ENCODE measurements at places on chromosomes 7 and 10.

- no peak for DNase-seq
These were observed 1.3 kb downstream of the NRCAM start for GRCh38 chr7:108454674-108455550.

- no peak for DNase-seq
These were observed 256.6 kb upstream of the GLI3 start for GRCh38 chr7:42493436-42494198.

DNA sequence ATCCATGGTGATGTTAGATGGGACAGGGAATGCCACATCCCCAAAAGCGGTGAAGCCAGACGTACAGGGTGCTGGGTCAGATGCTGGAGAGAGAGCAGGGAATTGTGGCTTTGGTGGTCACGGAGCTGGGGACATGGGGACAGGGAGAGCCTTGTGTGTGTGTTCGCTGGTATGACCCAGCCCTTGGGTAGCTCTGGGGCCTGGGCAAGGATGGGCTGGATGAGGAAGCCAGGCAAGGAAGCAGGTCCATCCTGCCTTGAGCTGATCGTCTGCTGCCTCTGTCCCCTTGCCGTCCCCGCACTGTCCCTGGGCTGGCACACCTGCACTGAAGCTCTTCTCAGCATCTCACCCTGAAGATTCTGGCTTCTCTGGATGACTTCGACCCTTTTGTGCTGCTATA lies 15.4 kb upstream of the CLDN4 start:
- no peak for DNase-seq

- DNase-seq: no peak
These were observed 84.3 kb downstream of the CD36 start for GRCh38 chr7:80722616-80723195.

DNA sequence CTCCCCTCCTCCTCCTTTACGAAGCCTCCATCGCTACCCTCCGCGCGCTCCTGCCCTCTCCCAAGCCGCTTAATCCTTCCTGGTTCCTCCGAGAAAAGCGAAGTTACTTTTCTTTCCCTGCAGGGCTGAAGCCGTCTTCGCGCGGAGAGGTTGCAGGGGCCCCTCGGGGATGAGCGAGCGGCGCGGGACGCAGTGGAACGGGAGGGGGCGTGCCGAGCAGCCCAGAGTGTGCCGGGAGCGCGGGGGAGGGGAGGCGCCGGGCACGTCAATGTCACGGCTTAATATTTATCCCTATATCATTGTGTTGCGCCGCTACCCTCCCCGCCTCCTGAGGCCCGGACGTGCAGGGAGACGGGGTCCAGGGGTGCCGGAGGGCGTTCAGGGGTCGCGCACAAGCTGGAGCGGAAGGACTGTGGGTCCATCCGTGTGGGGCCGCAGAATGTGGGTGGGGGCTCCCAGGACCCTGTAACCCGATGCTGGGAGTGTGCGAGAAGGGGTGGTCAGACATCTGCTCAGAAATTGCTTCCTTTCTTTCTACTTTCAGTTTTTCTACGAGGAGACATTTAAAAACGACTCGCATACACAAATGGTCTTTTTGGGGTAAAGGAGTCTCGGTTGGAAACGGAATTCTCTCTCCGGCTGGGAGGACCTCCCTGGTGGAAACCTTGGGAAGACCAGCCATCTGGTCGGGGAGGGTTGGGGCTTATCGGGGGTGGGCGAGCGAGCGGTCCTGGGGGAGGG lies 2.4 kb downstream of the CDK6 start:
- peak; percentile 84 for DNase-seq

GRCh38 chr10:70615784-70616522 lies 13.4 kb upstream of the PRF1 start:
- no peak for DNase-seq

DNA sequence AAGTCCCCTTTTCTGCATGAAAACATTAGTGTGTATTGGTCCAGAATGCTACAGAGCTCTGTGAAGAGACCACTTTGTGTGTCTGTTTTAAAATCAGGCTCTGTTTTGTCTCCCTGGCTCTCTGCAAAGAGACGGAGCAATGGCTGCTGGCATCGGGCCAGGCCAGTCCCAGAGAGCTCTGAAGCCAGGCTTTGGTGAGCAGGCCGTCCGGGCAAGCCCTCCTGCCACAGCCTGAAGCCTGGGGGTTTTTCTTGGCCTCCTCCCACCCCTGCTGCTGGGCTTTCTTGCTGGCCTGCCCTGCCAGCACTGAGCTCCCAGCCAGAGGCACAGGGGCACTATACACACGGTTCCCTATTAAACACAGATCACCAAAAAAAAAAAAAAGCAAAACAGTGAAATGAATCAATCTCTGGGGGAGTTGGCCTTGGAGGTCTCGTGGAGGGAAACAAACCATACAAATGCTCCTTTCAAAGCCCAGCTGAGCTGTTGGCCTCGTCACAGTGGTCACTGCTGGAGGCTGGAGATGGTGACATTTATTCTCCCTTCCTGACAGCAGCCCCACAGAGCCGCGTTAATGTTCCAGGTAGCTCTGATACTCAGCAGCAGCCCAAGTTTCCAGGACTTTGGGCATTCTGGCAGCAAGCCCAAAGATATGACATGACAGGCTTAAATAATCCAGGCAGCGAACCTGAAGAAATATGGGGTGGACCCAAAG lies 237.2 kb downstream of the TCF7L2 start:
- no peak for DNase-seq

GRCh38 chr7:36284456-36285090 lies 105.1 kb upstream of the ANLN start:
- peak; percentile 35 for DNase-seq

DNA sequence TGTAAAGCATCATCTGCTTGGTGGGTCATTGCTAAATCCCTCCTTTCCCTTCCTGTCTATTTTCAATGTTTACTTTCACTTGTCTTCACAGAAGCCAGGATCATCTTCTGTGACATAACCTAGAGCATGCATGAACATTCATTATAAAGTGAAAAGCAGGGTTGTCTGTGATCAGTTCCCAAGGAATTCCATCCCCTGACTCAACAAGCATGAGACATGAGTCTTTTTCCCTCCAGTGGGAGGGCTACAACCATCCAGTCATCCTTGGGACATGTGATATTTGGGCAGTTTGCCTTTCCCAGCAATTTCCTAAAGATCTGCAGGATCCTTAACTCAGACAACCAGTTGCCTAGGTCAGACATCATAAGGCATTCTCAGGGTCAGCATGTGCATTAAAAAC lies 166.3 kb upstream of the TMEM196 start:
- no peak for DNase-seq

GRCh38 chr7:26667514-26668133 lies 196.8 kb downstream of the SKAP2 start:
- peak; percentile 68 for DNase-seq

DNA sequence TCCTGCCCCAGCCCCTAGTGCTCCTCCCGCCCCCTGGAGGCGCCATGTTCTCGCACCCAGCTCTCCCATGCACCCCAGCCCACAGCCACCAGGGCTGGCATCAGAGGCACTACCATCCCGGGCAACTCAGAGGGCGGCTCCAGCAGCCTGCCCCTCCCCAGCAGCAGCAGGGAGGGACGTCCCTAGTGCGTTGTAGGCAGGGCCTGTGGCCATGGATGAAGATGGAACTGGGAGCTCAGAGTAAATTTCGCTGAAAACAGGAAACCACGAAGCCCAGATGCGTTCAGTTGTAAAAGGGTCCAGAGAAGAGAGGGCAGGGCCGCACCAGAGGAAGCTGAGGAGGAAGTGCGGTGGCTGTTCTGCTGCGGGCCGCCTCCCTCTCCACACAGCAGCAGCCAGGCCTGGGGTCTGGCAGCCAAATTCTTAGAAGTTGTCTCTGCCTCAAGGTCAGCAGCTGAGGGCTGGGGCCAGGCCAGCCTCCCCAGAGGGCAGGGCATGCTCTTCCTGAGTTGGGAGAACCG lies 24.6 kb downstream of the VSIR start:
- DNase-seq: peak; percentile 94

- DNase-seq: no peak
These were observed 209.9 kb upstream of the GHITM start for GRCh38 chr10:83929399-83929798.

DNA sequence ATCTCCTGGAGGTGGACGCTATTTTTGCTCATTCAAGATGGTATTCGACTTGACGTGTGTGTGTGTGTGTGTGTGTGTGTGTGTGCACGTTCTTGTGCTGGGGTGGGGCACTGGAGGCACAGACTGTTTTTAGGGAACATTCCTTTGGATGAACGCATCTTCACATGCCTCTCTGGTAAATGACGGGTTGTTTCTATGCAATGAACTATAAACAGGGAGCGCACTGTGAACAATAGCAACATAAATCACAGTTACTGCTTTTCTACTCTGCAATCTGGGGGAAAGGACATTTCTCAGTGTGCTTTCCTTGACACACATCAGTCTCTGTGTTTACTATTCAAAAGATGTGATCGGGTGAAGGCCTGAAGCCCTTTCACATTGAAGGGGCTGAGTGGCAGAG lies 120.1 kb upstream of the PITRM1 start:
- DNase-seq: no peak

GRCh38 chr10:110471566-110472139 lies 26.1 kb upstream of the DUSP5 start:
- no peak for DNase-seq

GRCh38 chr10:3803927-3804741 lies 19.1 kb upstream of the KLF6 start:
- DNase-seq: peak; percentile 77

DNA sequence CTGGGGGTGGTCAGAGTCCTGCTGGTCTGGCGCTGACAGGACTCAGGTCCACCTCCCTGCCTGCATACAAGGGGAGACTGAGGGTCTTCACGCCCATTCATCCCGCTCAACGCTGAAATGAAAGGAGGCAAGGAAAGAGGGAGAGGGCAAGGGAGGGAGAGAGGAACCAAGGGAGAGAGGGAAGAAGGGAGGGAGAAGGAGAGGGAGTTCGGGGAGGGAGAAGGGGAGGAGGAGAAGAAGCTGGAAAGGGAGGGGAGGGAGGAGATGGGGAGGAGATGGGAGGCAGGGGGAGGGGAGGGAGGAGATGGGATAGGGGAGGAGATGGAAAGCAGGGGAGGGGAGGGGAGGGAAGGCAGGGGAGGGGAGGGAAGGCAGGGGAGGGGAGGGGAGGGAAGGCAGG lies 69.4 kb upstream of the INPP5A start:
- no peak for DNase-seq

DNA sequence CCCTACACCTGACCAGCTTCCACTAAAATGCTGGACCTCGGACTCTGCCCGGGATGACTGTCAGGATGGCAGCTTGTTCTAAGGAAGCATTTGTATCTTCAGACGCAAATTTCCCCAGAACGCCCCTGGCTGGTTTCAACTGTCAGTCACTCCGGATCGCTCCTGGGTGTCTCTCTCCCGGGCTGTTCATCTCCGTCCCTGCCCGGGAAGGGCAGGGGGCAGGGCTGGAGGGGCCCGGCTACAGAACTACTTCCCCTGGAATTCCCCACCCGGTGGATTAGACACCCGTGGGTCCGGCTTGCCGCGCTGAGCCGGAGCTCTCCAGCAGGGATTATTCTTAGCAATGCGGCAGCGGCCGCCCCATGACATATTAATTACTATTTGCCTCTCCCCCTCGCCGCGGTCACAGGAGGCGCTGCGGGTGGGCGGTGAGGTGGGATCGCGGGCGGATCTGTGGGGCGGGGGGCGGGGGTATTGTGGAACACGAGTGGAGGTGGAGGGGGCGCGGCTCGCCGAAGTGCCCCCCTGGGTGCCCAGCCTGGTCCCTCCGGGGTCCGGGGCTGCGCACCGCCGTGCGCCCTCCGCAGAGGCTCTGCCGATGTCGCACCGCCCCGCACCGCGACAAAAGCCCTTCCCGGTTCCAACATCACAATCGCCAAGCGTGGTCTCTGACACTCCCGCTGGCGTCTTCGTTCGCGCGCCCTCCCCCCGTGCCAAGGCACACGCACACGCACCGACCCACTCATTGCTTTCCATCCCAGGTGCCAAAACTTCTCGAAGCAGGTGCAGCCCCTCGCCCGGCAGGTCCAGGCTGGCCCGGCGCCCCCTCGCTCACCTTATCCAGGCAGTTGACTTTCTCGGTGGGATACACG lies 276.1 kb upstream of the NEBL start:
- DNase-seq: no peak

- no peak for DNase-seq
These were observed 622.5 kb downstream of the TYW1 start for GRCh38 chr7:67619175-67619574.

- no peak for DNase-seq
These were observed 4.9 kb upstream of the KAT6B start for GRCh38 chr10:74821501-74821900.

DNA sequence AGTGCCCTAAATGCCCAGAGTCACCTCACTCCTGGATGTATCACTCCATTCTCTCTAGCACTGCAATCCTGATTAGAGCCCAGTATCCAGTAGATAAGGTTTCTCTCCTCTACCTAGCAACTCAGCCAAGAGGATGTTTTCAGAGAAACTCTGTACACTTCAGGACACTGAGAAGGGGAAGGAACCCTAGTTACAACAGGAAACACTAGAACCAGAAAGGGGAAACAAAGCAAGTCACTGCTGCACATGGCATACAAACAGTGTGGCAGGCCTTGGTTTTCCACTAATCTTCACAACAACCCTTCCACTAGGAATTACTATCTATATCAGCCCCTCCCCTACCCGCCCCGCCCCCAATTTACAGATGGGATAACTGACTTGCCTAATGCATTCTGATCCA lies 1.6 kb downstream of the FAM204A start:
- no peak for DNase-seq
